Substantia nigra (tissue), 51 donors: ENCODE measurements at places on chromosomes 2 and 18.

DNA sequence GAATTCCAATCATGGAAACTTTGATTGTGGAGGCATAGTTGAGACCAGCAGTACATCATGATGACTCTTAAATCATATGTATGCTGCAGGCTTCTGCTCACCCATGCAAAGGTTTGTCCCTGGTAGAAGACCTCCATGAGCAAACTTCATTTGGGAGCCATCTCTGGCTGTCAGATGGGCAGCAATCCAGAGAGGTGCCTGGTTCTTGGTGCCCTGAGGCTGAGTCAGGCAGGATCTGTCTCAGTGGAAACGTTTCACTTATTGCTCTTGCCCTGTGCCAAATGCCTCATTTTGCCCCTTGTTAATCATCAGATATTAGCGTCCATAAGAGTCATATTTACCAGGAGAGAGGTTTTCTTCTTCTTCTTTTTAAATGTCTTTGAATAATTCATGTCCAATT lies 151.5 kb upstream of the CELF4 start:
- DNase-seq = no peak

DNA sequence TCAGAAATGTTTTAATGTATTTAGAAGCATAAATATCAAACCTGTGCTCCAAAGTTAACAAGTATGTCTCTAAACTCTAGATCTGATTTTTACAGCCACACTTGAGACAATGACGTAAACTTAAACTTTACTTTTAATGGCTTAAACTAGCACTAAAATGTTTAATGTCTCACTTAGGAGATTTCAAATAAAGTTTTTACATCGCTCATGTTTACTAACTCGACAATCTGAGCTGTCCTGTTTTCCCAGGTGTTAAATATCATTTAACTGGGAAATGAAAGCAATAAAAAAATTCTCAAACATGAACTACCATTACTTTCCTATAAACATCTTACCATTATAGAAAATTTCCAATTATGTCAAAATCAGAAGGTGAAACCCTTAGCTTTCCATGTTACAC lies 70.2 kb upstream of the FAM124B start:
- DNase-seq = no peak

DNA sequence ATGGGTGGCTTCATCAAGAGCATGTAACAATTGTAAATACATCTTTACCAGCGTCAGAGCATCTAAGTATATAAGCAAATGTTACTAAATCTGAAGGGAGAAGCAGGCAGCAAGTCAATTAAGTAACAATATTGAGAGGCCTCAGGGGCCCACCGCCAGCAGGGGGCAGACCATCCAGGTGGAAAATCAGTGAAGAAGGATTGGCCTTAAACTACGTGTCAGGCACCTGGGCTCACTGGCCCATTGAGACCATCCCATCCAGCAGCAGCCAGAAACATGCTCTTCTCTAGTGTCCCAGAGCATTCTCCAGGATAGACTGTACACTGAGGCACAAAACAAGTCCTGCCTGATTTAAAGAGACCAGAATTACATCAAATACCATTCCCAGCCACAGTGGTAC lies 96.2 kb upstream of the SNTG2 start:
- DNase-seq = no peak

GRCh38 chr2:186009341-186009740 lies 270.7 kb downstream of the FSIP2 start:
- DNase-seq = no peak

DNA sequence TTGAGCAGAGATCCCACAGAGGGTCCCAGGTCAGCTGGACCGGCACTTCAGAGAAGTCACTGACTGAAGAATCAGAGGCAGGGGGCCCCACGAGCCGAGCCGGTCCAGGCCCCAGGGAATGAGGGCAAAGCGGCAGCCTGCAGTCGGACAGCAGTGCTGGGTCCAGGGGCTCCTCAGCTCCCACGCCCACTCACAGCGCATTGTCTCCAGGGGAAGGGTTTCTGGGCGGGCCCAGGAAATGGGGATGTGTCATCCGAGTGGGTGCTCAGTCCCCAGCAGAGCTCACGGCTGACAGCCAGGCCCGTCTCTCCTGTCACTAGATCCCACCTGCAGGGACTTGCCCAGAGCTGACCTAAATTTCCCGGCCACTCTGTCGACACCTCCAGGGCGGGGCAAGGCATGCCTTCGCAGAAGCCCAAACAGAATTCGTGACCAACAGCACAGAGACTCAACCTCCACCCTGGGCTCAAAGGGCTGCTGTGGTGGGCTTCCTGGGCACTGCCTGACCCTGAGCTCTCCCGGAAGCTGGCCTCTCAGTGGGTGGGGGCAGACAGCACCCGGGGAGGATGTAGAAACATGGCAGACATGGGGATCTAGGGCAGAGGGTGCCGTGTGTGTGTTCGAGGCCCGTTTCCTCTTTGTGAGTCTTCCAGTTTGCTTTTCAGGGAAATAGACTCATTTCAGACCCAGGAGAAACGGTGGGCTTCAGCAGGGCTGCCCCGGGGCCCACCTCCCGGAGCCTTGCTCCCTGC lies 42.1 kb upstream of the TAF1B start:
- DNase-seq = no peak

DNA sequence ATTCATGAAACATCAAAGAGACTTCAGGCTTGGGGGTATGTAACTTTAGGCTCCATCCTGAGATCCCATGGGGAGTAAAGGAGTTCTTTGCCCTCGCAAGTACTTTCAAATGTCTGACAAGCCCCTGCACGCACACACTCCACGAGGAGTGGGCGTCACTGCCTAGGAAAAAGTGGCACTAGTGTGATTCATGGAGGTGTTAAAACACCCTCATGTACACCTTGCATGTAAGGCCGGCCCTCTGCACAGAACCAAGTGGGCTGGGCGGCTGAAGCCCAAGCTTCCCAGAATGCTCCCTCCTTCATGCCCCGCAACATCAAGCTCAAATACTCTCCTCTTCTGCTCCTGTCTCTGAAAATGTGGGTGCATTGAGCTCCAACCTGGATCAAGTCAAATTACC lies 7.8 kb downstream of the HS1BP3 start:
- DNase-seq = no peak

DNA sequence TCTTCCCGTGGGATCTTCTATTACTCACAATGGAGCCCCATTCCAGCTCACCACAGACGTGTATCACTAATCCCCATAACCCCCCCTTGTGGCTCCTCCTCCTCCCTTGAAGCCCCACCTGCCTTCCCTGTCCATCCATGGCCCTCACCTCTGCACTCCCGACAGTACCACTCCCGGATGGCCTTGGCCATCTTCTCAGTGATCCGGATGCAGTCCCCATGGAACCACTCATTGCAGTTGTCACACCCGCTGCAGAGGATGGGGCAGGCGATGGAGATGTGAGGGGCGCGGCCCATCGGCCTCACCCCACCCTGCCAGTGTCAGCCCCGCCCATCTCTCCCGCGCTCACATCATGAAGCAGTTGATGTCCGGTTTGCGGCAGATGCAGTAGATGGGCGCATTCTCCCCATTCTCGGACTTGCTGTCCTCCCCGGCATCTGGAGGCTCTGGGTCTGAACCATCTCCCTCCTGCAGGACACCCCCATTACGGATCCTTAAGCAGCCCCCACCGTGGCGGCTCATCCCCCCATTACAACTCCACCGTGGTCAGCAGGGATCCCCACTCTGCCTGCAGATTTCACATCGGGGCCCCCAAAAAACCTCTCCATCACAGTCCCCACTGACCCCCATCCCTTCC lies 983 bp downstream of the CXXC1 start:
- DNase-seq = peak; percentile 24

- DNase-seq = no peak
These were observed 52.3 kb upstream of the ITGB6 start for GRCh38 chr2:160252278-160252887.

DNA sequence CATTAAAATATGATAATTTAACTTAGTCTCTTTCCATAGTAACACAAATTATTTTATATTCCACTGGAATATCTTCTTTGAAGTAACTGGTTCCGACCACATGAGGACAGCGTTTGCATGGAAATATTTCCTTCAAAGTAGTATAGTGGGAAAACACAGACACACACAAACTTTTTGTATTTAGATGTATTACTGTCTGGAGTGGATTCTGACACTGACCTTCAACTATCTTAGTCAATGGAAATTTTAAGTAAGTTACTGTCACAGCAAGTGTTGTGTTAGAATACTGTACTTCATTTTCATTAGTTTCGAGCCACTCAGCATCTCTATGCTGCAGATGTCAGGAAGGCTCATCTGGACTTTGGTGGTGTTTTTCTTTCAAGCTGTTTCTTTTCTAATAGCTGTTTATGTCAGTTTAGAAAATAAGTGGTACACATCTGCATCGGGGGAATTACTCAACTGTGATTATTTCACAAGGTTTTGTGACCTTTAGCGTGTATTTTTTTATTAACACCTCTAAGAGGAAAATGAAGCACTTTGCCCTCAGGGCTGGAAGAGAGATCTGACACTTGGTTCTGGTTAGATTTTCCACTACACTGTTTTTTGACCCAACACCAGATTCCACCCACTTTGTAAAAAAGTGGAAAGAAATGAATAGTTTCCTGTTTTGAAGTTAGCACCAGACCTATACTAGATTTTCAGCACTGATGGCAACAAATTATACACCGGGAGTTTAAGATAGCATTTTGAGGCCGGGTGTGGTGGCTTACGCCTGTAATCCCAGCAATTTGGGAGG lies 18.9 kb upstream of the THOC1 start:
- peak; percentile 6 for DNase-seq

- DNase-seq = no peak
These were observed 379.4 kb downstream of the TNS1 start for GRCh38 chr2:217623281-217623912.

DNA sequence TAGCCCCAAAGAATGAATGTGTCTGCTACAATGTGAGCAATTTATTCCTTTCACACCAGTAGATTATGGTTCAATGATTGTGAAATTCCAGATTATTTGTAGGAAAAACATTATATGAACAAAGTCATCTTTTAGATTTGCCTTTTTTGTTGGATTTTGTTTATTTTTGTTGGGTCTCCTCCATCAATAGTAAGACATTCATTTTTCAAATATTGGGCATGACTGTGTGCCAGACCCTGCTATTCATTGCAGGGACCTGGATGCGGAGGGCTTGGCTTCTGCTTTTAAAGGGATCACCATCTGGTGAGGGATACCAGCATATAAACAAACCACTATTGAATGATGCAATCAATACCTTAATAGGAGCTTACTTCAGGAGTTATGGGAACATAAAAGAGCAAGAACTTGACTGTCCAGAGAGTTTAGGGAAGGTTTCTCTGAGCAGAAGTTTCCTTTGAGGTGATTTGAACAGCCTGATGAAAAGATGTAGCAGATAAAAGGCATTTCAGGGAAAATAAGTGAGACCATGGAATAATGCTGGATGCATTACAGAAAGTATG lies 486.7 kb downstream of the EPHA4 start:
- no peak for DNase-seq

- DNase-seq = no peak
These were observed 16.2 kb downstream of the TRIP12 start for GRCh38 chr2:229905601-229906000.

DNA sequence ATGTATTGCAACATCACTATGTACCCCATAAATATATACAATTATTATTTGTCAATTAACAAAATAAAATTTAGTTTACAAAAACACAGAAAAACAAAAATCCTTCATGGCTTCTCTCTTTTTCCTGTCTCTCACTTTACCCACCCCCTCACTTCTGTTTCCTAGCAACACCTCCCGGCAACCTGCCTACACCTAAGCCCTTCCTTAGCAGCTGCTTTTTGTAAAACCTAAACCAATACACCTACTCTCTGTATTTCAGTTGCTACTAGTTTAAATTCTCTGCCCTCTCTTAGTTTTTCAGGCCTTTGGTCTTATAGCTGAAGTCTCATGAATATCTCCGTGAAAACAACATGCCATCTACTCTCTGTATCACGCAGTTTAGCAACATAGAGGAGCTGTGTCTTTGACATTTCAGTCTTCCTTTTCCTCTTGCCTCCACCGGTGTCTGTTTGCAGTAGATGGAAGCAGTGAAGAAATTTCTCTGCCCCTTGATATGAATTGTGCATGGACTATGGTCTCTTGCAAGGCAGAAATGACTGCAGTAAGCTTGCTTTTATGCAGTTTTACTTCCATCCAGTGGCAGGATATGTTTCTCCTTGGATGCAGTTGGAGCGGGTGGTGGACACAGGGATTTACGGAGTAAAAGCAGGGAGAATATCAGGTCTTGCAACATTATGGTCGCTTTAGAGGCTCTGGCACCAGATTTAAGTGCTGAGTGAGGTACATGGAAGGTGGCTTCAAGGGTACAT lies 42.0 kb upstream of the ZDBF2 start:
- DNase-seq = no peak

GRCh38 chr2:66305718-66306117 lies 129.2 kb upstream of the MEIS1 start:
- peak; percentile 63 for DNase-seq

GRCh38 chr2:44680983-44681531 lies 260.4 kb upstream of the SIX3 start:
- DNase-seq = no peak

DNA sequence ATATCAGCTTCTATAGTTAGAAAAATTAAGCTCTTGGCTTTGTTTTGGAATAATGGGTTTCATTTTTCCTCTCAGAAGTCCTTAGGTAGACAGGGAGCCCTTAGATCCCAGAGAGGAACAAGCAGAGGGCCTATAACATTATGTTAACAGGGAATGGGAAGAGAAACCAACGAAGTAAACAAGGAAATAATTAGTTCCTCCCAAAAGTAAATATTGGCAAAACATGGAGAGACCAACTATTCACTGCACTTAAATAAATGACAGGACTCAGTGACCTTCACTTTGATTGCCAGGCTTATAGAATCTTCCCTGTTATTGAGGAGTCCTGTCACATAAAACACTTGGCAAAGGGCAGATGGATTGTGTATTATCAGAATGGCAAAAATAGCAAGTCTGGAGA lies 5.3 kb downstream of the CRIM1 start:
- no peak for DNase-seq

DNA sequence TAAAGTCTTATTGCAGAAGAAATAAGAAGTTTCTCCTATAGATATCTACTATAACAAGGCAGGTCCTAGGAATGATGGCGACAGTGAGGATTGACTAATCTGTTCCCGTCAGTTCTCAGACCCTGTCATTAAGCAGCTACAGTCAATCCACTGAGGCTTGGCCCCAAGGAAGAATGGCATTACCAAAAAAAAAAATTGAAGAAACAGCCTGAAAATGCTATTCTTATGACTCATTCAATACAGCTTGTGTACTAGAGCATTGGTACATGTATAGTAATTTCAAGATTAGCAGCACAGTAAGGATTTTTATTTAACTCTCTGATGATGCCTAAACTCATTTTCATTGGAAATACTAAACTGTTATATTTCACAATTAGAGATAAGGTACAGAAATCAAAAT lies 1096.1 kb upstream of the NXPH2 start:
- no peak for DNase-seq

DNA sequence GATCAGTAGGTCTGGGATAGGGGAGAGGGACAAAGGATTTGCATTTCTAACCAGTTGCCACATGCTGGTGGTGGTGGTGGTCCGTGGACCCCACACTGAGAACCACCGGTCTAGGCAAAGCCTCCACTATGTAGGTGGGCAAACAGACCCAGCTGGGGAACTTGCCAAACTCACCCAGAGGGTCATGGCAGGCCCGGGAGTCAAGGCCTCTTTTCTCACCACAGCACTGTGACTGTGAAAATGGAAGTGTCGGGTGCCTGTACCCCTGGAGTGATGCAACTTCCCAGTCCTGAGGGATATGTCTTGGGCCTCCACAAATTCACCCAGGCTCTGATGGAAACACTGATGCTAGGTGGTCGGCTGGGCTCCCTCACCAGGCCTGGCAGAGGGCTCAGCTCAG lies 101.2 kb upstream of the SMAD2 start:
- DNase-seq = no peak

- no peak for DNase-seq
These were observed 640 bp downstream of the SLC39A6 start for GRCh38 chr18:36128530-36128870.

- no peak for DNase-seq
These were observed 278.0 kb upstream of the DSEL start for GRCh38 chr18:67794521-67794920.

GRCh38 chr2:66405473-66405872 lies 29.5 kb upstream of the MEIS1 start:
- DNase-seq = no peak
